ENCODE measurements at places on chromosomes 13 and 19. TPM values are rescaled to one million over a fixed set of nuclear protein-coding genes. Genes with fewer than 3 reads are reported as not detected.

The FCAR gene
- total RNA-seq: 0.66 TPM

The ATP4B gene
- not detected for total RNA-seq

DNA sequence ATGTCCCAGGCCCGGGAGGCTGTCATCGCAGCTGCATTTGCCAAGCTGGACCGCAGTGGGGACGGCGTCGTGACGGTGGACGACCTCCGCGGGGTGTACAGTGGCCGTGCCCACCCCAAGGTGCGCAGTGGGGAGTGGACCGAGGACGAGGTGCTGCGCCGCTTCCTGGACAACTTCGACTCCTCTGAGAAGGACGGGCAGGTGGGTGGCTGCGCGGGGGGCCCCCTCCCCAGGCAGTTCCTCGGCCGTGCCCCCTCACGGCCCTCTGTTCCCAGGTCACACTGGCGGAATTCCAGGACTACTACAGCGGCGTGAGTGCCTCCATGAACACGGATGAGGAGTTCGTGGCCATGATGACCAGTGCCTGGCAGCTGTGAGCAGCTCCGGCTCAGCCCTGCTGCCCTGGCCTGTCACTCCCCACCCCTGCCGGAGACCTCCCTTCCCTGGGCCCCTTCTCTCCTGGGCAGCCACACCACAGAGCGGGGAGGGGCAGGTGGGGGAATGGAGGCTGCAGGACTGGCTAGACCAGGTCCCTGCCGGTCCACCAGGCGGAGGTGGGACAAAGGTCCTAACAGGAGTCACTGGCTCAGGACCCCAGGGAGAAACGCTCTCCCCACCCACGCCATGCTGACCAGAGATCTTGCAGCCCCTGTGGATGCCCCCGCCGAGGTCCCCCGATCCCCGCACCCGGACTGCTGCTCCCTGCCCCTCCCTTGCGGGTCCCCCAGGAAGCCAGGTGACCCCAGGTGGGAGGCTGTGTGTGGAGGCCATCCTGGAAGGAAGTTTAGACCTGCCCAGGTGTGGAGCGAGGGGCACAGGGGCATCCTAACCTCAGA is 1.1 kb downstream of the CAPS start:
- no peaks in the 10 kb centered on the region for H3K27me3 ChIP-seq
- H3K36me3 ChIP-seq: no peaks in the 10 kb centered on the region
- H3K4me3 ChIP-seq: peak overlapping the region; percentile 0
- H3K27ac ChIP-seq: peak overlapping the region; percentile 67
- DNase-seq: no peak
- peaks cover 12% of the 10 kb centered on the region for H3K4me1 ChIP-seq

The CPB2 gene
- total RNA-seq: not detected

DNA sequence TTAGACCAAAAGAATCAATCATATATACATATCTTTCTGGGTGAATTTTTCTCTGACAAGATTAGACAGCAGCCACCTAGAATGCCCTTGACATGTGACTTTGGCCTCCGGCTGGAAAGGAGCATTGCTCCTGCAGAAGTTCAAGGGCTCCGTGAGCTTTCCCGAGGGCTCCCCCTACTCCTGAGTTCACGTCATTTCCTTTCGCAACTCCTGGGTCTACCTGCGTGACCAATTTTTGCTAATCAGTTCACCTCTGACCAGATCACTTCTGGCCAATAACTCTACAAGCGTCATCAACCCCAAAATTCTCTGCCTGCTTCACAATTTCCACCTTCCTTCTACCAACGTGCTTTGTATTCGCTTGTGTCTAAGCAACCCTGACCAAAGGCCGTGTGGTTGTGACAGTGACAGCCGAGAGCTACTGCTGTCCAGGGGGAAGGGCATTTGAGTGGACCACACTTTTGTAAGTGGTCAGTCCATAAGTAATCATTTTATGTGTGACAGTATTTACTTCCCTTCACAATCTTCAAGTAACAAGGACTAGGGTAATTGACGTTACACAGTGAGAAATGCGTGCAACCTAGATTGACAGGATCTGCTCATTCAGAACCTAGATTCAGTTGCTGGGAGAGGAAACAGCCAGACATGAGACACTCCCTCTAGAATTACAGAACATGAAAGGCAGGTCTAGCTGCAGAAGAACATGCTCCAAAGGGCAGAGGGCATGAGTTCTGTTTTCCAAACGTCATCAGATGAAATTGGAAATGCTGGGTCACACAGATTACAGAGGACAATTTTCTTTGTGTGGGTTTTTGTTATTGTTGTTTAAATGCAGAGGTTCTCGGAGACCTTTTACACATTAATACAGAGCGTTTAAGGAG is 145.9 kb upstream of the SPACA7 start:
- no peak for DNase-seq
- H3K27ac ChIP-seq: no peak overlapping the region
- H3K36me3 ChIP-seq: no peaks in the 10 kb centered on the region
- H3K27me3 ChIP-seq: peaks cover 17% of the 10 kb centered on the region

DNA sequence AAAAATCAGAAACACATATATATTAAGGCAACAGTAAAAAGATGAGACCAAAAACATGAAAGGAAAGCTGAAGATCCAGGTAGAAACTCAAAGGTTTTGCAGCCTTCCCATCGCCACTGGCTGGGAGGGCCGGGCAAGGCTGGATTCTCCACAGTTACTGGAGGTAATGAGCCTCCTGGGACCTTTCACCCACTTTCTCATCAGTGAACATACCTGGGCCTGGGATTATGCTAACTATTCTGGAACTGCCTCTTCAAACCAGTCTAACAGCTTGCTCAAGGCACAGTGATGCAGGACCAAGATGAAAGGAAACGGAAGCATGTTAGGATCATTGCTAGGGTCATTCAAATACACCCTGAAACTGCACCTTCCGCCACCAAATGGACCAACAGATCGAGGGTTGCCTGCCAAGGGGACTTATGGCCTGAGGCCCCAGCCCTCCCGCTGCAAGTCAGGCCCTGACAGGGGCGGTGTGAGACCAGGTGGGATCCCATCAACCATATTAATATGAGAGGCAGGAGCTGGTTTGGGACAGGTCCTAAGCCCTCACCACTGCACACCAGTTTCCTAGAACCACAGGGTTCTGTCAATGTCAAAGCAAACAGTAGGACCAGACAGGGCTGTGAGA is 28.4 kb upstream of the ATP12A start:
- DNase-seq: no peak
- no peaks in the 10 kb centered on the region for H3K27me3 ChIP-seq
- H3K4me1 ChIP-seq: no peaks in the 10 kb centered on the region
- H3K27ac ChIP-seq: no peak overlapping the region

DNA sequence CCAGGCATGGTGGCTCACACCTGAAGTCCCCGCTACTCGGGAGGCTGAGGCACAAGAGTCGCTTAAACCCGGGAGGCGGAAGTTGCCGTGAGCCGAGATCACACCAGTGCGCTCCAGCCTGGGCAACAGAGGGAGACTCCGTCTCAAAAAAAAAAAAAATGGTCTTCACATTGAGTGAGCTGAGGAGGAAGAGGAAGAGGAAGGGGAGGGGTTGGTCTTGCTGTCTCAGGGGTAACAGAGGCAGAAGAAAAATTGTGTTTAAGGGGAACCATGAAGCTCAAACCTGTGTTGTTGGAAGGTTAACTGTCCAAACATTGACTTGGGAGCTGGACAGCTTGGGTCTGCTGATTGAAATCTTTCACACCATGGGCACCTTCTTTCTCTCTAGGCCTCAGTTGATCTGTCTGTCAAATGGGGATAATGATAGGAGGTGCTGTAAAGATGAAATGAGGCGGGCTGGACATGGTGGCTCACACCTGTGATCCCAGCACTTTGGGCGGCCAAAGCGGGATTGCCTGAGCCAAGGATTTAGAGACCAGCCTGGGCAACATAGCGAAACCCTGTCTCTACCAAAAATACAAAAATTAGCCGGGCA is 9.8 kb upstream of the SLC44A2 start:
- DNase-seq: no peak
- no peak overlapping the region for H3K27ac ChIP-seq
- no peaks in the 10 kb centered on the region for H3K4me1 ChIP-seq
- no peaks in the 10 kb centered on the region for H3K27me3 ChIP-seq
- no peak overlapping the region for H3K4me3 ChIP-seq

DNA sequence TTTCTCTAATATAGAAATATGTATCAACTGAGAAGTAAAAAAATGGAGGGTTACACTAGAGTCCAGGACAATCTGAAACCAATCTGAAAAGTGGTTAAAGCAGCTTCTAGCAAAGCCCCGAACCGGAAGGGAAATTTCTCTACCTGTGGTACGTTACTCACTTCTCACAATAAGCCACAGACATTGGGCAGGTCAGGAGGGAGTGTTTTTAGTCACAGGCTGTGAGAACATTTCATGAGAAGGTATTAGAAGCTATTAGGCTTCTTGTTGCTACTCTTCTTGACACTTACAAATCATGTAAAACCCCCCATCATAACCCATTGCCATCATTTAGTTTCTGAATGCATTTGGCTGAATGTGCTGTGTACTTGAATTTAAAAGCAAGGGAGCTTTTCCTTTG is 120.9 kb downstream of the NUFIP1 start:
- H3K36me3 ChIP-seq: no peaks in the 10 kb centered on the region
- H3K27ac ChIP-seq: no peak overlapping the region
- no peaks in the 10 kb centered on the region for H3K4me1 ChIP-seq
- no peaks in the 10 kb centered on the region for H3K27me3 ChIP-seq
- no peak for DNase-seq

The PLEKHA4 gene
- 25.6 TPM for total RNA-seq

The FAM98C gene
- 22.9 TPM for total RNA-seq

DNA sequence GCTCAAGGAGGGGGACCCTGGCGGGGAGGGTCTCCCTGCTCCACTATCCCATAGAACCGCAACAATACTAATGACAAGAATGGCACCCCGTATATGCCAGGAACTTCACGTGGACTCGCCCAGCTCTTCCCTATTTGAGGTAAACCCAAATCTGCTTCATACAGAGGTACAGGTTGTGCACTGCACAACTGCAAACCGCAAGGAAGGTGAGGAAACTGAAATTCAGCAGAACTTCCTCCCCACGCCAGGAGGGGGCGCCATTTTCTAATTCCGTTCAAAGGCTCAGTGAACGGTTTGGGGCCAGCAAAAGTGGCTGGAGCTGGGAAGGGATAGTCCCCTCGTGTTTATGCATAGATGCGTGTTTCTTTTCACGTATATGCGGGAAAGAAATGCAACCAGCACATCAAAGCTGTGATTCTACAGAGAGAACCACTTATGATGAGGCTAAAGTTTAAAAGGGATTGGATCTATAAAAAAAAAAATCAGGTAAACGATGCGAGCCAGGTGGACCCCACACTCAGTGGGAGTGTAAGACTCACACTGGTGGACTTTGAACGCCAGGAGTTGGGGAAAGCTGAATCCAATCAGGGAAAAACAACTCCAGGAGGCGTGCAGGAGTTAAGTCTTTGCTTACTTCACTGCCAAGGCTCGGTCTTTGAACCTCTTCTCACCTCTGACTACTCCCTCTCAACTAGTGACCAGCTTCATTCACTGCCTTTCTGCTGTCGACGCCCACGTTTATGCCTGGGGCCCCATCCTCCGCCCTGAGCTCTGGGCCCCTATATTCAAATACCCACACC is 20.3 kb downstream of the C19orf81 start:
- no peak overlapping the region for H3K4me3 ChIP-seq
- no peaks in the 10 kb centered on the region for H3K4me1 ChIP-seq
- no peaks in the 10 kb centered on the region for H3K36me3 ChIP-seq

DNA sequence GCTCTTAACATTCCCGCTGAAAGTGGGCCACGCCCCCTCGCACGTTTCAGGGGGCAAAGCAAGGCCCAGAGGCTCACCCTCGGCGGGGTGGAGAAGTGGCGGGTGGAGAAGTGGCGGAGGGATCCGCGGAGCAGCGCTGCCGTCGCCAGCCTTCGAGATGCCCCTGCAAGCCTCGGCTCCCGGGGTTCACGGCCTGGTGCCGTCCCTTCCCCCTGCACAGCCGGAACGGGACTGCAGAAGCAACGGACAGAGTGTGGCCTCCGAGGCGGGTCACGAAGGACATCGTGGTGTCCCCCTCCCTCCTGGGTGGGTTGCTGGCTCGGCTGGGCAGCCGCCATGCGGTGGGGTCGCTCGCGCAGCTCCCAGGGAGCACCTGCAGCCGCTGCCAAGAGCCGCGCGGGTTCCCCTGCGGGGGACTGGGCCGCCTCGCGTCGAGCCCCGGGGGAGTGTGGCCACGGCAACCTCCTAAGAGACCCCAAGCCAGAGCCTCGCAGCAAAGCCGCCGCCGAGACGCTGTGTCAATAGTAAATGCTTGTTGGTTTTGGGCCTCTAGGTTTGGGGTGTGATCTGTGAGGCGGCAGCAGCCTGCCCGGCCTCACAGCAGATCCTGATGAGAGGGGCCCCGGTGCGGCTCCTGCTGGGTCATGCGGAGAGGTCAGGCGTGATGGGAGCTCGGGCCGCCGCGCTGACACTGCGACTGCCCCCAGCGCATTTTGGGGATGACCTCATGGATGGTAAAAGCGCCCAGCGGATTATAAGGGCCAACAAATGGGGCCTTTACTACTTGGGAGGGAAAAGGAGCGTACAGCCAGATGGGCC is 5.5 kb downstream of the TPGS1 start:
- no peaks in the 10 kb centered on the region for H3K4me1 ChIP-seq
- no peaks in the 10 kb centered on the region for H3K36me3 ChIP-seq
- no peak overlapping the region for H3K4me3 ChIP-seq
- no peak overlapping the region for H3K27ac ChIP-seq
- no peaks in the 10 kb centered on the region for H3K27me3 ChIP-seq

DNA sequence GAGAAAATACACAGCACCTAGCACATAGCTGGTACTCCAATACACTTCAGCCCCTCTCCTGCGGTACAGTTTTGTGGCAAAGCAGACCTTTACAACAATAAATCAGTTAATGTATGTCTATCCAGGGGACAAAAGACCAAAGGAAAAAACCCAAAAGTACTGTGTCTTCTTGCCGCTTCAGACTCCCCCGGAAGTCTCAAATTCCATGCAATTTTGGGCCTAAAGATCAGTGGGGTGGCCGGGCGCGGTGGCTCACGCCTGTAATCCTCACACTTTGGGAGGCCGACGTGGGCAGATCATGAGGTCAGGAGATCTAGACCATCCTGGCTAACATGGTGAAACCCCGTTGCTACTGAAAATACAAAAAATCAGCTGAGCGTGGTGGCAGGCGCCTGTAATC is 16.2 kb downstream of the CARS2 start:
- H3K4me3 ChIP-seq: no peak overlapping the region
- H3K36me3 ChIP-seq: no peaks in the 10 kb centered on the region
- DNase-seq: no peak
- H3K27ac ChIP-seq: no peak overlapping the region
- H3K27me3 ChIP-seq: no peaks in the 10 kb centered on the region

The CTXN1 gene
- total RNA-seq: 9.5 TPM

Data from breast epithelium (tissue), 4 donors.